ENCODE measurements at places on chromosomes 2 and 18. TPM values are rescaled to one million over a fixed set of nuclear protein-coding genes. Genes with fewer than 3 reads are reported as not detected.
A peak's percentile ranks its signal among the peaks of the same experiment; 100 is the strongest.

The LCT gene
- not detected for total RNA-seq

The ZNF2 gene
- total RNA-seq: 6.2 TPM

The SLC35G4 gene
- not detected for total RNA-seq

The GPR45 gene
- total RNA-seq: not detected

The APCDD1 gene
- 104 TPM for total RNA-seq

DNA sequence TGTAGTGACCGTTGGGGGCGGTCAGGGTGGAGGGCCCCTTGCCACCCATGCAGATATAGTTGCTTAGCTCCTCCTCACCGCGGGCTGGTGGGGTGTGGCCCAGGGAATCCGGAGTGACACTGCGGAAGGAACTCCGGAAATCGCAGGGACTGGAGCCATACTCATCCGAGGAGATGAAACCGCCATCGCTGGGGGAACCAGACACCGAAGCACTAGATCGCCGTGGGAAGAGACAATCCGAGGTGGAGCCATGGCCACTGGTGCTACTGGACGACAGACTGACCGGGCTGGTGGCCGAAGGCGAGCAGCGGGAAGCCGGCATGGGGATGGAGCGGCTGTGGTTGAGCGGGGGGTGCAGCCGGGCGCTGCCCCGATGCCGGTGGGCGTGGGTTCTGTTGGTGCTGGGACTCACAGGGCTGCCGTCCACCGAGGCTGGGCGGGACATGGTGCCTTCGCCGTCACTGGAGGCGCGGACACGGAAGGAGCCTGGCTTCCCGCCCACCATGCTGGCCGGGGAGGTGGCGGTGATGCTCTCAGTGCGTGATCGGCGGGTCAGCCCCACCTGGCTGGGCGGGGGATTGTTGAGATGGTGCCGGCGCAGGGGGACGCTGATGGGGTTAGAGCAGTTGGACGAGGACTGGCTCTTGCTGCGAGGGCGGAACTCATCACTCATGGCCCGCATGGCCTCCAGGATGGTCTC lies 2.2 kb downstream of the IRS1 start:
- peak; percentile 23 for DNase-seq
- H3K4me3 ChIP-seq: peak overlapping the region; percentile 91
- H3K27ac ChIP-seq: peak overlapping the region; percentile 94

DNA sequence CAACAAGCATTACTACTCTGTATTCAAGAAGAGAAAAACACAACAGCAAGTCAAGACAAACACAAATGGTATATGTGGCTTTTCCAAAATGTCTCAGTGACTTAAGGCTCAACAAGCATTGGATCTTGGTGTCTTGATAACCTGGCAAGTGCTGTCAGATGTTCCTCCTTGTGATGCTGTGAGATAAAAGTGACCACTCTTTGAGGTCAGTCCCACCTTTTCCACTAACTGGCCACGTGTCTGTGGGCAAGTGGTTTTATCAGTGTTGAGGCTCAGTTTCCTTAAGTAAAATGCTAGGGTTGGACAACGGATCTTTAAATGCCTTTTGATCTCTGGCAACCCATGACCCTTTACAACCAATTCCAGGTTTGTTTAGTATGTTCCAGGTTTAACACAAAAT lies 98.7 kb downstream of the BCL2 start:
- no peak overlapping the region for H3K4me3 ChIP-seq
- no peaks in the 10 kb centered on the region for H3K4me1 ChIP-seq
- H3K27me3 ChIP-seq: no peaks in the 10 kb centered on the region
- no peak overlapping the region for H3K27ac ChIP-seq

- no peaks in the 10 kb centered on the region for H3K4me1 ChIP-seq
- no peaks in the 10 kb centered on the region for H3K27me3 ChIP-seq
- H3K27ac ChIP-seq: no peak overlapping the region
- DNase-seq: no peak
- H3K36me3 ChIP-seq: peaks cover 6% of the 10 kb centered on the region
- H3K4me3 ChIP-seq: no peak overlapping the region
These were observed 238.4 kb downstream of the CDCA7 start for GRCh38 chr2:173593109-173593508.

- peak overlapping the region; percentile 90 for H3K4me3 ChIP-seq
- H3K36me3 ChIP-seq: no peaks in the 10 kb centered on the region
- H3K27me3 ChIP-seq: peaks cover 41% of the 10 kb centered on the region
- no peak for DNase-seq
- peak overlapping the region; percentile 81 for H3K27ac ChIP-seq
- H3K4me1 ChIP-seq: peaks cover 47% of the 10 kb centered on the region
These were observed 230.7 kb downstream of the HAUS1 start for GRCh38 chr18:46334868-46335281.

DNA sequence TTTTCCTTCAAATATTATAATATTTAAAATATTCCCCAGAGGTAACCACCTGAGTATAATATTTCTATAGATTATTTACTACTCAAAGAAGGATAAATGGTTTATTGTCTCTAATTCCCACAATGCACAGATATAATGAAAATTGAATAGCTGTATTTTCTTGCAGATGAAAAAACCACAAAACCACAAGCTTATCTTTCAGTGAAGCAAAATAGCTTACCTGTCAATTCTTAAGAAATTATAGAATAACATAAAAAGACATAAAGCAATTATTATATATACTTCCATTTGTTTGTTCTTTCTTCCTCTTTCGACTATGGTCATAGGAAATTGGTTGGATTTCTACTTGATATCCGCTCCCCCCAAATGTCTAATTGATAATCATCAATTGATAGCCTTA lies 98.8 kb downstream of the BARD1 start:
- H3K4me3 ChIP-seq: no peak overlapping the region
- H3K36me3 ChIP-seq: no peaks in the 10 kb centered on the region
- no peaks in the 10 kb centered on the region for H3K4me1 ChIP-seq
- H3K27me3 ChIP-seq: no peaks in the 10 kb centered on the region
- H3K27ac ChIP-seq: no peak overlapping the region

DNA sequence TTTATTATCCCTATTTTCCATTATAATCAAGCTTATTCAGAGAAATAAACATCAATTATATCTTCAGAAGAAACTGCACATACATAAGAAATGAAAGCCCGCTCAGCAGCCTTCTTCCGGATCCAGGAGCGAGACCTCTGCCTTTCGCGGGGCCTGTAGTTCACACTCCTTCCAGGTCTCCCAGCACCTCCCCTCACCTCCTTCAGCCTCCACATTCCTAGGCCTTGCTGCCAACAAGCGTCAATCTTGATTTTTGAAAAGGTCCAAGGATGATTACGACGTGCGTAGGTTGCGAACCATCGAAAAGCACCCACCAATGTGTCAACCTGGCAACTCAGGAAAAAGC lies 355 bp upstream of the KIDINS220 start:
- H3K27me3 ChIP-seq: no peaks in the 10 kb centered on the region
- DNase-seq: no peak
- H3K4me1 ChIP-seq: peaks cover 34% of the 10 kb centered on the region

- DNase-seq: no peak
- peaks cover 37% of the 10 kb centered on the region for H3K4me1 ChIP-seq
- H3K36me3 ChIP-seq: no peaks in the 10 kb centered on the region
- H3K27ac ChIP-seq: no peak overlapping the region
- peaks cover 10% of the 10 kb centered on the region for H3K27me3 ChIP-seq
These were observed 377.2 kb downstream of the SOX11 start for GRCh38 chr2:6069381-6069780.

DNA sequence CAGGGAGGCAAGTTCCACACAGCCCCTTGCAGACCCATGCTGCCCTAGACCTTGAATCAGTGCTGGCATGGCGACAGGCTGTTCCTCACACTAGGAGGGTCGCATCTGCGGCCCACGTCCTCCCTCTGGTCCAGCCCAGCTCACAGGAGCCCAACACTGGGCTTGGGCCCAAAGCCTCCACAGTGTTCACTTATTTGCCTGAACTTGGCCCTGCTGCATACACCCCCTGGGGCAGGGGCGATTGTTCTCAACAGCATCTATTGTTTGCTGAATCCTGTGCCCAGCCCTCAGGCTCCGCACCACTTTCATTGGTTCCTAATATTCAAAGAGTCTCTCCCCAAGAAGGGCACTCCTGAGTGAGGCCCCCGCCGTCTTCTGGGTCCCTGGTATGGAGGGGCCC lies 90.7 kb downstream of the ZBTB7C start:
- H3K4me3 ChIP-seq: no peak overlapping the region
- no peaks in the 10 kb centered on the region for H3K36me3 ChIP-seq
- peaks cover 6% of the 10 kb centered on the region for H3K27me3 ChIP-seq
- H3K27ac ChIP-seq: no peak overlapping the region
- H3K4me1 ChIP-seq: peaks cover 20% of the 10 kb centered on the region

DNA sequence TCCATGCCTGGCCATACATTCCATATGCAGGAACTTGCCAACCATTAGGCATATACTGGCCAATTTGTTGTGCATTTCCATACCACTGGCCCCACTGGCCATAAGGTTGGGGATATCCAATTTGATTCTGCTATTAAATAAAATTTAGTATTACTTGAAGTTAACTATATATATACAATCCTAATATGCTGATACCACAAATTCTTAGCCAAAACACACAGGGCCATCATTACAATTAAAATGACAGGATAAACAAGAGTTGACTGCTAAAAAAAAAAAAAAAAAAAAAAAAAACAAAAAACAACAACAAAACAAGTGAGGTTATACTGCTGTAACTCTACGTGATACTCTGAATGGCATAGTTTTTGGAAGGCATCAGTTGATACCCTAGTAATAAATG lies 23.5 kb upstream of the C2orf42 start:
- H3K4me3 ChIP-seq: no peak overlapping the region
- H3K36me3 ChIP-seq: peaks cover 35% of the 10 kb centered on the region

DNA sequence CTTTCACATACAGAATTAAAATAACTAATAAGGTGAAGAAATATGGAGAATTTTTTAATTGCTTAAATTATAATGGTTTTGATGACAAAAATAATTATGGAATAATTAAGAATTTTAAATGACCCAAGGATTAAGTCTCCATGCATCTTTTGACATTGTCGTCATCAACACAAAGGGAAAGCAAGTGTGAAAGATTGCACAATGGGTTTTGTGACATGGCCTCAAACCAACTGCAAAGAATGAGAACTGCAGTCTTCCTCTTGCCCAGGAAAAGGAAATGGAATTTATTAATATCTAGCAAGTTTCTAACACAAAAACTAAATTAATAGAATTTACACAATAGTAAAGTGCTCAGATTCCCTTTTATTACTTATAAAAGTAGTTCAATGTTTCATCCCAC lies 329.1 kb upstream of the PKDCC start:
- no peaks in the 10 kb centered on the region for H3K27me3 ChIP-seq
- DNase-seq: no peak
- H3K36me3 ChIP-seq: no peaks in the 10 kb centered on the region
- peaks cover 16% of the 10 kb centered on the region for H3K4me1 ChIP-seq
- no peak overlapping the region for H3K4me3 ChIP-seq
- H3K27ac ChIP-seq: no peak overlapping the region

GRCh38 chr18:31500051-31500688 lies 2.2 kb downstream of the DSG2 start:
- H3K4me3 ChIP-seq: peak overlapping the region; percentile 22
- no peaks in the 10 kb centered on the region for H3K27me3 ChIP-seq
- DNase-seq: no peak
- no peaks in the 10 kb centered on the region for H3K36me3 ChIP-seq

DNA sequence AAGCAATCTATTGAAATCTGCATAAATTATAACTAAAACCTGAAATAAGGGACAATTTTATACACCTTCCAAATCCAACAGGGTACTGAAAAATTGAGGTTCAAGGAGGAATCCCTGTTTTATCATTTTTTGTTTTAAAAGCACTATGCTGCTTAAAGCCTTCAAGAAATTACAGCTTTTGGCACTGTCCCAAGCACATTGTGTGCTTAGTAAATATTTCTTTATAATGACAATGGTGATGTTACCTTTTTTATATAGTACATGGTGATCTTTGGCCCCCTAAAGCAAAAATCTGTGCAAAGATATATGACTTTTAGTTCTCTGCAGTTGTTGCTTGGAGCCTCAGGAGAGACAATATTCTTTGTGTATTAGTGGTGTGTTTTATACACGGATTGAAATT lies 71.6 kb upstream of the EFEMP1 start:
- no peak overlapping the region for H3K4me3 ChIP-seq
- H3K27ac ChIP-seq: no peak overlapping the region
- peaks cover 7% of the 10 kb centered on the region for H3K4me1 ChIP-seq
- no peak for DNase-seq
- H3K27me3 ChIP-seq: peaks cover 27% of the 10 kb centered on the region
- H3K36me3 ChIP-seq: no peaks in the 10 kb centered on the region

- no peak for DNase-seq
- no peak overlapping the region for H3K27ac ChIP-seq
- no peaks in the 10 kb centered on the region for H3K27me3 ChIP-seq
- no peak overlapping the region for H3K4me3 ChIP-seq
These were observed 49.2 kb upstream of the NEMP2 start for GRCh38 chr2:190583507-190584337.

DNA sequence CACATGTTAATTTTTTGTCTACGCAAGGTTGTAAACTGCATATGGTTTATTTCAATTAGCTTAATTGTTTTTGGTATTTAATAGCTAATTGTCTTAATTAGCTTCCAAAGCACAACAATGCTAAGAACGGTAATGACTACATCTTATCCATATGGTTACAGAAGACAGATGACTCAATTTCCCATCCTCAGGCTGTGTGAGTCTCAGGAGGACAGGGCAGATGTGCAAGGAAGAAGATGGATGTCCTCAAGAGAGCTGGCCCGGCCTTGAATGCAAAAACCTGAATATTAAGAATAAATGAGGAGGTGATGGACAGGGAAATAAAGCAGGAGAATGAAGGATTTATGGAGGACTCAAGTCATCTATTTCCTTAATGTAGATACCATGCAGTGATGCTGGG lies 31.4 kb downstream of the SLC4A3 start:
- DNase-seq: no peak
- no peak overlapping the region for H3K4me3 ChIP-seq
- H3K27me3 ChIP-seq: no peaks in the 10 kb centered on the region
- H3K4me1 ChIP-seq: peaks cover 9% of the 10 kb centered on the region
- no peak overlapping the region for H3K27ac ChIP-seq
- H3K36me3 ChIP-seq: peaks cover 10% of the 10 kb centered on the region

DNA sequence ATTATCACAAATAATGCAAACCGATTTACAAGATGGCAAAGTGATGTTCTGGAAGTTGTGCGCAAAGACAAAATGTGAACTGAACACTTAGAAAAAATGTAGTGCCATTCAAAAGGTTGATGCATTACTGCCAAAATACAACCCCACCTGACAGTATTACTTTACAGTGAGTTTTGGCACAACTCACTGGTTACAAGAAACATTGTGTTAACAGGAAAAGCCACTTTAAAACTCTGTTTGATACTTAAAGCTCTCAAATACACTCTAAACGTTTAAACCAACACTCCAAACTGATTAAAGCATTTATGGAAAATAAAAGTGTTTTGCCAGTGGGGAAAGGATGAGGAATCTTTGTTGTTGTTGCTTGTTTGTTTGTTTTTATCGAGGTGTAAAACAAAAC lies 173.4 kb upstream of the SATB2 start:
- no peak overlapping the region for H3K27ac ChIP-seq
- no peaks in the 10 kb centered on the region for H3K27me3 ChIP-seq
- no peak for DNase-seq
- peaks cover 11% of the 10 kb centered on the region for H3K4me1 ChIP-seq
- H3K4me3 ChIP-seq: no peak overlapping the region
- no peaks in the 10 kb centered on the region for H3K36me3 ChIP-seq
